ENCODE measurements at places on chromosomes 2 and 18.

- H3K4me3 ChIP-seq = no peak overlapping the region
- 0 out of 2 replicates have a peak, but pooled peaks cover 5% of the 10 kb centered on the region for H3K4me1 ChIP-seq
- H3K27me3 ChIP-seq = no peaks in the 10 kb centered on the region
- no peak for DNase-seq
Observed at GRCh38 chr2:227616631-227617030, 667 bp upstream of the SCYGR4 start.

- no peak for DNase-seq
- no peaks in the 10 kb centered on the region for H3K27me3 ChIP-seq
- no peak overlapping the region for H3K27ac ChIP-seq
- no peaks in the 10 kb centered on the region for H3K4me1 ChIP-seq
- H3K4me3 ChIP-seq = no peak overlapping the region
Observed at GRCh38 chr2:187865025-187865424, 310.8 kb upstream of the TFPI start.

- no peaks in the 10 kb centered on the region for H3K27me3 ChIP-seq
- H3K27ac ChIP-seq = no peak overlapping the region
- H3K4me3 ChIP-seq = no peak overlapping the region
- no peak for DNase-seq
- no peaks in the 10 kb centered on the region for H3K4me1 ChIP-seq
Observed at GRCh38 chr18:42182728-42183700, 228.0 kb downstream of the PIK3C3 start.

- no peak overlapping the region for H3K27ac ChIP-seq
- no peaks in the 10 kb centered on the region for H3K36me3 ChIP-seq
Observed at GRCh38 chr2:70396612-70397011, 94.7 kb upstream of the FAM136A start.

- no peak overlapping the region for H3K27ac ChIP-seq
- H3K4me3 ChIP-seq = no peak overlapping the region
- no peaks in the 10 kb centered on the region for H3K4me1 ChIP-seq
- no peak for DNase-seq
- H3K36me3 ChIP-seq = no peaks in the 10 kb centered on the region
Observed at GRCh38 chr18:45254709-45255082, 360.6 kb upstream of the SLC14A2 start.

DNA sequence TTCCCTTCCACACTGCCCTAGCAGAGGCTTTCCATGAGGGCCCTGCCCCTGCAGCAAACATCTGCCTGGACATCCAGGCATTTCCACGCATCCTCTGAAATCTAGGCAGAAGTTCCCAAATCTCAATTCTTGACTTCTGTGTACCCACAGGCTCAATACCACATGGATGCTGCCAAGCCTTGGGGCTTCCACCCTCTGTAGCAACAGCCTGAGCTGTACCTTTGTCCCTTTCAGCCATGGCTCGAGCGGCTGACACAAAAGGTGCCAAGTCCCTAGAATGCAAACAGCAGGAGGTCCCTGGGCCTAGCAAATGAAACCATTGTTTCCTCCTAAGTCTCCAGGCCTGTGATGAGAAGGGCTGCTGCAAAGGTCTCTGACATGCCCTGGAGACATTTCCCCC is 744.5 kb upstream of the LINC00305 start:
- no peak for DNase-seq
- H3K27me3 ChIP-seq = no peaks in the 10 kb centered on the region
- no peak overlapping the region for H3K4me3 ChIP-seq
- no peaks in the 10 kb centered on the region for H3K4me1 ChIP-seq
- H3K36me3 ChIP-seq = peaks cover 11% of the 10 kb centered on the region

GRCh38 chr2:181038796-181039195 is 58.4 kb downstream of the UBE2E3 start:
- H3K27me3 ChIP-seq = no peaks in the 10 kb centered on the region
- H3K4me3 ChIP-seq = no peak overlapping the region
- DNase-seq = no peak
- no peaks in the 10 kb centered on the region for H3K4me1 ChIP-seq
- H3K36me3 ChIP-seq = no peaks in the 10 kb centered on the region
- no peak overlapping the region for H3K27ac ChIP-seq

All from H9 (cell line).